ENCODE measurements at places on chromosomes 4 and X.

DNA sequence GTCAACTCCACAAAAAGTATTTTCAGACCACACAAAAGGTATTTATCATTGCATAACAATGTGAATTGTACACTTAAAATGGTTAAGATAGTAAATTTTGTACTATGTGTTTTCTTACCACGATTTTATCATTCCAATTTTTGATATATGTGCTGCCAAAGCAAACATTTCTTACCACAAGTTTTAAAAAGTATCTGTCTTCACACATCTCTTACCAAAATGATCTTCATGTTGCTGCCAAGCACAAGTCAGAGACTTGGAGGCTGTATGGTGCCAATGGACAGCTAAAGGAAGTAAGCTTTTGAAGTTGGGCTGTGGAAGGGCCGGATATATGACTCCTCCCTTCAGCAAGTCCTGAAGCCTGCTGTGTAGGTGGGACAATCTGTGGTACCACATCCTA, 67.9 kb downstream of the TMLHE start:
- DNase-seq, result no peak

DNA sequence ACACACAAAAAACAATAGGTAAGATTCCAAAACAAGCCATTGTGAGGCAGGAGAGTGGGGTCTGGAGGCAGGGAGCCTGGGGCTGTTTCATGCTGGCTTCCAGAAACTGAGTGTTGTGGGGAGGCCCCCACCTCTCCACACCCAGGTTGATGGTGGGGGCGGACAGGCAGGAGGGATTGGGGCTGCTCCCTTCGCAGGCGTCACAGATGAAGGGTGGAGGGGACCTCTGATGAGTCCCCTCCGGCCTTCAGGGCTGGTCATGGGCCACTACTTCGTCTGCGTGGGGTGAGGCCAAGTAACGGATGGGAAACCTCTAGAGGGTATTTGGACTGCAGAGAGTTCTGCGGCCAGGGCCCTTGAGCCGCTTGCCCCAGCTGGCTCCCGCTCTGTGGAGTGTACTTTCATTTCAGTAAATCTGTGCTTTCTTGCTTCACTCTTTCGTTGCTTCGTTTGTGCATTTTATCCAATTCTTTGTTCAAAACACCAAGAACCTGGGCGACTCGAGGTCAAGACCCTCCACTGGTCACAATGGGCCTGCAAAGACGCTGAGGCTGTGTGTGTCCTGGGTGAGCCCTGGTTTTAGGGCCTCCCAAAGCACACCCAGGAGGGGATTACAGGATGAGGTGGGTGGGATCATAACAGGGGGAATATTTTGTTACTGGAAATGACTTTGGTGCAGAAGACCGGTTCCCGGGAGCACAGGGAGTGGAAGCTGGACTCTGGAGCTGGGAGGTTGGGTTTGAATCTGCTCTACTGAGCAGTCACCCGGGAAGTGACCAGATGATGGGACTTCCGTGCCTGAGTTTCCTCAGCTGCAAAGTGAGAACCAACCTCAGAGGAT, 83.7 kb upstream of the ADRA2C start:
- no peak for DNase-seq

DNA sequence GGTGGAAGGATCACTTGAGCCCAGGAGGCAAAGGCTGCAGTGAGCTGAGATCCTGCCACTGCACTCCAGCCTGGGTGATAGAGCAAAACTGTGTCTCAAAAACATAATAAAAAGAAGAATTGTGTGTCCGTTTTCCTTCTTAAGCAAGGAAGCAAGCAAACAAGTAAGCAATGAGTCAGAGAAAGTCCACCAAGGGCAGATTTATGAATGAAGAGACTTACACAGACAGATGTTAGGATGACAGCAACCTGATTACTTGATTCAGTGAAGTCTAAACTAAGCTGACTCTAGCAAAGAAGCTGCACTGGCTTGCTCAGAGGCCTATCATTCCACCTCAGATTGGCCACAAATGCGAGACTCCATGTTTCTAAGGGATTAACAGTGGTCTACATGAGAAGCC, 34.1 kb upstream of the SCML1 start:
- no peak for DNase-seq

DNA sequence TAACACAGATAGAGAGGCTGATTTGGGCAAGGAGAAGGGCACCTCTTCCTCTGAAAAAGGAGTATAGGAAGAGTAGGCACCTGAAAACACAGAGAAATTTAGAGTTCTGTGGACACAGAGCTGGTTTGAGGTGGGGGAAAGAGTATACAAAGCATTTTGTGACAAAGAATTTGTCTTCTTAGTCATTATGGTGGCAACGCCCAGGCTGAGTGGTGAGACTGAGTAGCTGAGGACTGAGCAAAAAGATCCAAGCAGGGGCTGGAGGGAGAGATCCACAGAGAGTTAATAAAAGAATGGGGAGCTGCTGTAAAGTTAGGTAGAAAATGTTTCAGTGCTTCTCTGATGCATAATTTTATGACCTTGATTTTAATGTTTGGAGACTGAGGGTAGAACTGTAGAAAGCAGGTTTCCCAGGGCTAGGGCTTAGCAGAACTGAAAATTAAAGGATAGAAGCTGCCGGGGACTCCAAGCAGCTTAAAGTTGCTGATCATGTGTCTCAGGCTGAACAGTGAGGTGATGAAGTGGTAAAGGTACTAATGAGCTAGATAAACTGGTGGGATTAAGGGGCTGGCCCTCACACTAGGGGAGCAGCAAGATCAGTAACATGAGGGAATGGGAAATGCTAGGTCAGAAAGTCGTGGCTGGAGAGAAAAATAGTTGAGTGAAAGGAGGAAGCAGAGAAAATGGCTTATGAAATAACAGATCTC, 118.9 kb downstream of the CEP44 start:
- no peak for DNase-seq

DNA sequence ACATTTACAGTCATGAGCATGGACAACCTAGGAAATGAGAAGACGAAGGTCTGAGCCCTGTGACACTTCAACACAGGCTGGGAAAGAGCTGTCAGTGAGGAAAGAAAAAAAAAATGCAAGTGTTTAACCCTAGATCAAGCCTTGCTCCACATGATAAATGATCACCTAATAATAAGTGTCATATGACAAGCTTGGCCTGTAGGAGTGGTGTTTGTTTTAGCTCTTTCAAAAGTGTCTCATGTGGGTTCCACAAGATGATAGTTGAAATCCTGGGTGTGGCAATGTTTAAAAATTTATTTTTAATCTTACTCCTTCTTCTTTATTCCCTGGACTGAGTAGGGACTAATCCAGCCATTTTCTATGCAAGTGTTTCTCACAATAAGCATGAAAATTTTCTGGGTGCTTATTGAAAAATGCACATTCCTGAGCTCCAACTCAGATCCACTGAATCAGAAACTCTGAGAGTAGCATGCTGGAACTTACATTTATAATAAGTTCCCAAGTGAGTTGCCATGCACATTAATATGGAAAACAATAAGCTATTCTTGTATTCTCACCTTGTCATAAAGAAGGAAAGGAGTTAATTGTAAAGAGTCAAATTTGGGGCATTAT, 138.3 kb downstream of the AREG start:
- no peak for DNase-seq

DNA sequence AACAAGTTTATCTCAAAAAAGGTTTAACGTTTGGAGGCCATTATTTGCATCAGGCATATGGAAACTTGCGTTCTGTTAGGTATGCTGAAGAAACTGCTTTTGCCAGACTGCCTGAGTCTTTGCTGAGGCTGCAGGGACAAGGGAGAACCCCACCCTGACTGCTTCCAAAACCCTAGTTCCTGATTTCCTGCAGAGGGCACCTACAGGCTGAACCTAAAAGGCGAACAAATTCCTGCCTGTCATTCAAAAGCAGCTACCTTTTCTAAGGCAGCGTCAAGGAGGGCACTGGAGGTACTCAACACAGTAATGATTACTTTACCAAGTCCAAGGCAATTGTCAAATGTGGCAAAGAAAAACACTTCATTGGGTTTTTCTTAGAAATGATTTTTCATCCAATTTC, 578 bp upstream of the CORIN start:
- no peak for DNase-seq

- DNase-seq, result no peak
Observed at GRCh38 chr4:11497212-11497806, 68.6 kb upstream of the HS3ST1 start.

DNA sequence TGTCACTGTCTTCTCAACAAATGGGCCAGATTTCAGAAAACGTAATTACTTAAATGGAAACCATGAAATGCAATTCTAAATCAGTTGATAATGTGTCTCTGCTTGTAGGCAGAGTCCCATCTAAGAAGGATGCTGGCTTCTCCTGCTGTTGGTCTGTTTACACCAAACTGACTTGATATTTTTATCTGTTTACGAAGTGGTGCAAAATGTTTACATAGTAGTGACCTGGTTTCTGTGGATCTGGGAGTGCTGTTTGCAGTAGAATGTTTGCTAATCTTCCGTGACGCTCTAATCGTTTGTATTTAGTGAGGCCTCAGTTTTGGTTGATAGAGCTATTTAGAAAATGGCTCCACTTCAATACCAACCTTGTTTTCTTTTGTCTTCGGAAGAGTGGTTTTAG, 213.5 kb downstream of the VEGFC start:
- no peak for DNase-seq

- DNase-seq, result no peak
Observed at GRCh38 chr4:53481586-53481985, 104.1 kb downstream of the FIP1L1 start.

DNA sequence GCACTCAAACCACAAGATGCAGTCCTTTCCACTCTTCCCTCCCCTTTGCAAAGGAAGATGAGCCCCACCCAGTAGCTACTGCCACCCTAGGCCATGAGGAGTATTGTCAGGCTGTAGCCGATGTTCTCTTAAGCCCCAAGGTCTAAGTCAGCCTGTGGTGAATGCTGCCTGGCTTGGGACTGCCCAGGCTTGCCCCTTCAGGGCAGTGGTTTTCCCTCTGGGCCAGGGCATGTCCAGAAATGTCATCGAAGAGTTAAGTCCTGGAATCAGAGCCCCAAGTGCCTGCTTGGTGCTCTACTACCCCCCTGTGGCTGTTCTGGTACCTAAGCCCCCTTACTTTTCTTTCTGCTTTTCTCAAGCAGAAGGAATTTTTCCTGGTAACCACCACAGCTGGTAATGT, 11.8 kb upstream of the PGK1 start:
- DNase-seq, result no peak

- peak; percentile 73 for DNase-seq
Observed at GRCh38 chr4:1345903-1346780, 866 bp upstream of the UVSSA start.

DNA sequence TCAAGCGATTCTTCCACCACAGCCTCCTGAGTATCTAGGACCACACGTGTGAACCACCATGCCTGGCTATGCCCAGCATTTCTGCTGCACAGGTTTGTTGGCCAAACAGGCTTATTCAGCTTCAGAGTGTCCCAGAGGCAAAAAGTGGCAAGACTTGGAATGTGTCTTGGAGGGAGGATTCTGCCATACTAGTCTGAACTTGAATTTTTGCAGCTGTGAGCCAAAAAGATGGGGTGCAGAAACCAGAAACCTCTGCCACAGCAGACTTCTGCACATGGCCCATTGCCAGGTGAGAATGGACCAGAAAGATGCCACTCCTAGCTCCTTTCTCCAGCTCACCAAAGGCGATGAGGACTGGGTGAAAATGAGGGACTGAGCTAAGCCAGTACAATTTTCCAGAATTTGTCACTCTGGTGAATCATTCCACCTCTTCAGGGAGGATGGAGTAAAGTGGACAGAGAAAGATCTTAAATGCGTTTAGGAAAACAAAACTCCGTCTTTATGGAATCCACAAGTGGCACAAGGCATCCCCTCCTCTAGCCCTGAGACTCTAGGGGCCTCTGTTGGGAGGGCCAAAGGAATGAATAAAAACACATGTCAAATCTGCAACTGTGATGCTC, 369.1 kb upstream of the CLNK start:
- no peak for DNase-seq

GRCh38 chr4:48133669-48134068, 381 bp downstream of the TXK start:
- no peak for DNase-seq

- DNase-seq, result no peak
Observed at GRCh38 chrX:29561417-29561816, 653.9 kb upstream of the MAGEB2 start.

- no peak for DNase-seq
Observed at GRCh38 chrX:68307769-68308168, 125.5 kb downstream of the OPHN1 start.

- DNase-seq, result no peak
Observed at GRCh38 chr4:5866841-5867813, 25.8 kb downstream of the CRMP1 start.

GRCh38 chrX:151711787-151712186, 4.0 kb upstream of the FATE1 start:
- no peak for DNase-seq

GRCh38 chr4:123516576-123516975, 120.0 kb downstream of the SPRY1 start:
- no peak for DNase-seq

DNA sequence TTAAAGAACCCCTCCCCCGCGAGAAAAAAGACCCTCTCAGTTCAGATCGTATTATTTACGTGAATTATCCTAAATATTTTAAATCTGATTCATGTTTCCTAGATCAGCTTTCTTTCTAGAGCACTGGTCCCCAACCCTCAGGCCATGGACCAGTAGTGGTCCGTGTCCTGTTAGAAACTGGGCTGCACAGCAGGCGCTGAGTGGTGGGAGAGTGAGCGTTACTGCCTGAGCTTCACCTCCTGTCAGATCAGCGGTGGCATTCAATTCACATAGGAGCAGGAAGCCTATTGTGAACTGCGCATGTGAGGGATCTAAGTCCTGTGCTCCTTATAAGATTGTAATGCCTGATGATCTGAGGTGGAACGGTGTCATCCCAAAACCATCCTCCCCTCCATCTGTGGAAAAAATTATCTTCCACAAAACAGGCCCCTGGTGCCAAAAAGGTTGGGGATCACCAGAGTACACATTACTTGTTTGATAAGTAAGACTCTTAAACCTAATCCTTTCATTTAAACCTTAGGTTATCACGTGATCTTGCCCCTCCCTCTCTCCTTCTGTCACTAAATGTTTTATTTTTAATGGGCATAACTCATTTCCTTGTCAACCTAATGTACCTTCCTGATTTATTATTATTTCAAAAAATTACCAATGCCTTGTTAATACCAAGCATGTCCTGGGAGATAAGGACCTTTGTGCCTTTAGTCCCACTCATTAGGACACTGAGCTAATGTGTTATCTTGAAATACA, 442.9 kb downstream of the TLL1 start:
- DNase-seq, result no peak

- no peak for DNase-seq
Observed at GRCh38 chr4:188911199-188911598, 772.0 kb downstream of the TRIML1 start.

GRCh38 chr4:114358901-114359300, 239.7 kb upstream of the UGT8 start:
- DNase-seq, result no peak

DNA sequence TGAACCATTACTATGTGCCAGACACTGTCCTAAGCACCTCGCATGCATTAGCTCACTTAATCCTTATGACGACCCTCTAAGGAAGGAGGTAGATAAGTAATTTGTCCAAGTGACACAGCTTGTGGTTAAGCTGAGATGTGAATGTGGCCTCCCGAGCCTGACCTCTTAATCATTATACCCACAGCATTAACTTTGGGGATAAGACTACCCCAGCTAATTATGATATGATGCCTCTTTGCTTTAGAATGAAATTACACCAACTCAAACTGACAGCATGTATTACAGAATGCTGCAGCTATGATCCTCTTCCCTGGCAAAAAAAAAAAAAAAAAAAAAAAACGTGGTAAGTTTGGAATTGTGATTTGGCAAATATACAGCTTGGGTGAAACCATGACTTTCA, 53.5 kb downstream of the APBB2 start:
- no peak for DNase-seq

All from mesothelial cell of epicardium (in vitro differentiated cells).